ENCODE measurements at places on chromosomes 11 and 22.
A peak's percentile ranks its signal among the peaks of the same experiment; 100 is the strongest.

DNA sequence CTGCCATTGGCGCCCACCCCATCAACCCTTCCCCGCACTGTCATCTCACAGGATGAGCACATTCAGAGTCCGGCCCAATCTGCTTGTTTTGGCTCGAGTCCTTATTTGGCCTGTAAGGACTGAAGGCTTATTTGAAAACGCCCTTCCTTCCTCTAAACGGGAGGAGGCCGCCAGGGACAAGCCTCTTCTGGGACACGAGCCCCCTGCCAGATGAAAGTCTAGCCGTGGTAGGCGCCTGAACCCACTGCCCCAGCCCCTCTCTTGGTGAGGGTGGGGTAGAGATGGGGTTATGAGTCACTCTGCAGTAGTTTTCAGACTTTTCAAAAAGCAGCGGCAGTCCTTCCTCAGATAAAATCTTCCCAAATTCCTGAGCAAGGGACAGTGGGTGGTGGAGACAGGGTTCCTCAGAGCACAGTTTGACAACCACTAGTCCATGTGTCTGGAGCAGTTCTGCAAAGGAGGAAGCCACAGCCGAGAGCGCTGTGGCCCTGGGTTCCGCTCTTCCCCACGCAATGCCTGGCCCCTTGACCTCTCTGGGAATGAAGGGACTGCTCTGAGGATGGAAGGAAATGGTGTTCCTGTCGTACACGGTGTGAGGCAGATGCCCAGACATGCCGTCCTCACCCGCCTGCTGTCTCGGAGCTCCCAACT, 57.0 kb downstream of the MYH9 start:
- no peak for DNase-seq

- DNase-seq: peak; percentile 86
Measured at GRCh38 chr22:39384750-39385480, 14.7 kb upstream of the TAB1 start.

DNA sequence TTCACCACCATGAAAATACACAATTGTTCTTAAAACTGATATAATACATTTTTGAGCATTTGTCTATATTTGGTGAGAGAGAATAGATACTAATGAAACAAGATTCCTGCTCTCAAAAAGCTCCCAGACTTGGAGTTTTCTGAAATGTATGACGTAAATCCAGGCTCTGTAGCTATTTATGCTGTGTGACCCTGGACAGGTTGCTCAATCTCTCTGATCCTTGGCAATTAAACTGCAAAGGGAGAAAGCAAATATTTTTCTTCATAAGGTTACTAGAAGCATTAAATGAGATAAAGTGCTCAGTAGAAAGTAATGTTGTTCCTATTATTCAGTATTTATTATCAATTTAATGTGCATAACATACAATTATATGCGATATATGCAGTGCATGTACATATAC, 42.5 kb downstream of the SVIP start:
- no peak for DNase-seq

GRCh38 chr11:76850815-76851214, 9.9 kb upstream of the ACER3 start:
- no peak for DNase-seq

- DNase-seq: peak; percentile 94
Measured at GRCh38 chr11:114439229-114440120, at the start of gene REXO2. TSS of gene REXO2 (plus strand) at chr11:114439467. CDS start at chr11:114439529, 62 bp downstream.

DNA sequence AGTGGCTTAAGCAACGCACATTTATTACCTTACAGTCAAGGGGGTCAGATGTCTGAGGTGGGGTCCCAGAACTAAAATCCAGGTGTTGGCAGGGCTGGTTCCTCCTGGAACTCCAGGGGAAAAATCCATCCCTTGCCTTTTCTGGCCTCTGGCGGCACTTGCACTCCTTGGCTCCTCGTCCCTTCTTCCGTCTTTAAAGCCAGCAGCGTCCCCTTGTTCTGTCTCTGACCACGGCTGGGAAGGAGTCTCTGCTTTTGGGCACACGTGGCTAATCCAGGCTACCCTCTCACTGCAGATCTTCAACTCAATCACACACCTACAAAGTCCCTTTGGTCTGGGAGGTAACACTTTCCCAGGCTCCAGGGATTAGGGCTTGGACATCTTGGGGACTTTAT, 73.5 kb upstream of the WNT7B start:
- DNase-seq: no peak

DNA sequence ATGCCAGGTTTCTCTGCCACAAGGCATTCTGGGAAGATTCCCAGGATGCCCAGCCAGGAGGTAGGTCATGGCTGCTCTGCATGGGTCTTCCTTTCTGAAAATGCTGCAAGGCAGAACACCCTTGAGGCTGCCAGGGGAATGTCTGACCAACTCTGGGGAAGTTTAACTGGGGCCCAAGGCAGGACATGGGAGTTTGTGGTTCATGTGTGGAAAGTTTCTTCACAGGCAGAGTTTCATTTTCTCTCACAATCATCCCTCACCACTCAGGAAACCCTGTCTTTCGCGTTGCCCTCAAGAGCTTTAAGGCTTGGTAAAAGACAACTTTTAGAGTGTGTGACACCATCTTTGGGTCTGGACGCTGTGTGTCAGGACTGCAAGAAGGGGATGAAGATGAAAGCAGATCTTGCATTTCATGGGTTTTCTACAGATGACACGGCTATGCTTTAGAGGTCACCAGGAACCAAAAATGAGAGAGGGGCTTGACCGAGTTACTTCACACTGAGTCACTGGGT, 133.5 kb downstream of the CD44 start:
- DNase-seq: no peak

GRCh38 chr11:1070594-1071462, 3.8 kb upstream of the MUC2 start:
- DNase-seq: no peak

DNA sequence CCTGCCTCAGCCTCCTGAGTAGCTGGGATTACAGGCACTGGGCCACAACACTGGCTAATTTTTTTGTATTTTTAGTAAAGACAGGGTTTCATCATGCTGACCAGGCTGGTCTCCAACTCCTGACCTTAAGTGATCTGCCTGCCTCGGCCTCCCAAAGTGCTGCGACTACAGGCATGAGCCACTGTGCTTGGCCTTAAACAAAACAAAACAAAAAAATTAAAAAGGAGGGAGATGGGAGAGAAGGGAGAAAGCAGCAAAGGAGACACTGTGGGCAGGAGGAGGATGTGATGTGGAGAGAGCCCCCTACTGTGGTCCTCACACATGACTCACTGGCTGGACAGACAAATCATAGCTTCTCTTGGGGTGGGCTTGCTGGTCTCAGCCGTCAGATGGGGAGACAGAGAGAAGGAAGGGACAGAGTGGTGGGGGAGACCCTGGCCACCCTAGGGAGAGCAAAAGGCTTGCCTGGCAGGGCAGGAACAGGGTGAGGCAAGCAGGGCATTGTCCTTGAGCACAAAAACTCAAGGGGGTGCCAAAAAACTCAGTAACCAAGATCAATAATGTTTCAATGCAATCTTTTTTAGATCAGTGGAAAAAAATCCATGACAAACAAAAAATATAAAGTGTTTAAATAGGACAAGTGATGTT, 31.6 kb downstream of the TPST2 start:
- DNase-seq: no peak

All from Karpas-422 (cell line).